ENCODE measurements at places on chromosomes 4 and X. TPM values are rescaled to one million over a fixed set of nuclear protein-coding genes. Genes with fewer than 3 reads are reported as not detected.

Gene PNMA5
- total RNA-seq: 0.06 TPM

DNA sequence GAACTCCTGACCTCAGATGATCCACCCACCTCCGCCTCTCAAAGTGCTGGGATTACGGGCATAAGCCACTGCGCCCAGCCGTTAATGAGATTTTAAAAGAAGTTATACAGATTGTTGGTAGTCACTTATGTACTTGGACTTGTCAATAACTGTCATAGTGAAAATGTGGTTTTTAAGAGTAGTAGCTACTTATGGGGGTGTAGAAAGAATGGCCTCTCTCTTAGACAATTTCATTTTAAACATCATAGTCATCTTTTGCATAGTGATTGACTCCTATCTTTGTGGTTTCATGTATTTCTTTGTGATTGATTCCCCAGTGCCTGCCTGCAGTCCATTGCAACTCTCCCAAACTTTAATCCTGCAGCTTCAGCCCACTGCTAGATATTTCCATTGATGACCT, 17.4 kb downstream of the FAM199X start:
- DNase-seq: no peak

DNA sequence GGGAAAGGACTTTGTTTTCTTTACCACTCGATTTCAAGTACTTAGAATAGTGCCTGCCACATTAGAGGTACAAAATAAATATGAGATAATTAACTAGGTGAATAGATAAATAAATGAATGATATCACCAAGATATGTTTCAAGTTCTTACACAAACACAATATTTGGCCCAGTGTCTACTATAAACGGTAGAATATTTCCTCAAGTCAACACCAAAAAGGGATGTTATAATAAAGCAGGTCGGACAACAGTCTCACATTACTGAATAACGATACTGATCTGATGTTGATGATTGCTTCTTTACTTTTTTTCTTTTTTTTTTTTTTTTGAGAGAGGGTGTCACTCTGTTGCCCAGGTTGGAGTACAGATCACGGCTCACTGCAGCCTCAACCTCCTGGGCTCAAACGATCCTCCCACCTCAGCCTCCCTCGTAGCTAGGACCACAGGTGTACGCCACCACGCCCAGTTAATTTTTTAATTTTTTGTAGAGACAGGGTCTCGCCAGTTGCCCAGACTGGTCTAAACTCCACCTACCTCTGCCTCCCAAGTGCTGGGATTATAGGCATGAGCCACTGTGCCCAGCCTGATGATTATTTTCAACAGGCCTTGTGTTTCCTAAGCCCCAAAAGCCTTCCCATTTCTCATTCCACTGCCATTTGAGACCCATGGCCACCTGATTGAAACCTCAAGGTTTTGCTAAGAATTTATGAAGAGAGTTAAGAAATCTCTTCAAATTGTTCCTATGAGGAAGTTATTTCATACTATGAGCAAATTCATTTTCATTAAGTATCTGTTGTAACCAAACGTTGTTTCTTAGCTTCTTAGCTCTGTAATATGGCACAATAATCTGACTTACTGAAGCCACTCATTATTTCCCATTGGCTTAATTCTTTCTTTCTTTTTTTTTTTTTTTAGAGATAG, 2.3 kb downstream of the MANBA start:
- no peak for DNase-seq

Gene MAMLD1
- total RNA-seq: 3.2 TPM

DNA sequence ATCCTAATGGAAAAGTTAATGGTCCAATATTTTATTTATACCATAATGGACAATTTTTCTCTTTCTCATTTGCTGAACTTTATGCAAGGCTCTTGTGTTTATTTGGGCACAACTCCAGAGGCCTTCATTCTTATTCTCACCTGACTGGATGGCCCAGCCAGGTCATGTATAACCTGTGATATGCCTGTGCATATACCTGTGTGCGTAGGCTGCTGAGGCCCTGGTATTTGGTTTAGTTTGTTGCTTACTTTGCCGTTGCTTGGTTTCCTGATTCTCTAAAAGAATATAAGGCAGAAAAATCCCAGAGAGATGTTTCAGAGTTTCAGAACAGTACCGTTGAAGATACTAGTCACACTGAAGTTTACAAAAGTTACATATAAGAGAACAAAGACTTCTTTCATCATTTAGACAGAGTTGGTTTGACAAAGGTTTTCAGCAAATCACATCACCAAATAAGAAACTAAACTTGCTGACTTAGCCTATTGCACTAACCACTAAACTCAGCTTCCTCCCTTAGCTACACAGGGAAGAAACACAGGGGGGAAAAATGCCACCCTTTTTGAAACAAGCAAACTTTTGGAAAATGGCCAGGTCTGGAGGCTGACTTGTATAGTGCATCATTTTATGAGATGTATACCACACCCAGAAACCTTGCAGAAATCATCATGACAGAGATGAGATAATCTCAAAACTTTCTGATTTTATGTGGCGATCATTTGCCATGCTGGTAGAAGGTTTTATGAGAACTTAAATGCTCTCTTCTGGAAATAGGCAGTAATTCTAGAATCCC, 248.5 kb downstream of the GRIA3 start:
- no peak for DNase-seq

Gene PNCK
- total RNA-seq: 9.7 TPM

All from left cardiac atrium (tissue), 4 donors.